ENCODE measurements at places on chromosomes 7 and 10.
A peak's percentile ranks its signal among the peaks of the same experiment; 100 is the strongest.

DNA sequence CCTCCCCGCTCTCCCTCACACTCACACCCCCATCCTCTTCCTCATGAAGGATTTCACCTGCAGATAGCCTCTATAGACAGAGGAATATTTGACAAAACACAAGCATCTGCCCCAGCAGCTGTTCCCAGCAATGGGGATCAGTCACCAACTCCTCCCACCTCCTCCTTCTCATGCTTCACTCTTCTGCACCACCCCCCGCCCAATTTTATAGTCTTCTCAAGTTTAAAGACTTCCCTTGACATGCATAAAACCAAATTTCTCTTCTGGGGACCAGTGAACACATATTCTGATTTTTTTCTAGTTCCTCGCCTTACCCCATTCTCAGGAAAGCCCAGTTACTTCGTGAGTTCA lies 654.4 kb downstream of the LRMDA start:
- no peak for DNase-seq

DNA sequence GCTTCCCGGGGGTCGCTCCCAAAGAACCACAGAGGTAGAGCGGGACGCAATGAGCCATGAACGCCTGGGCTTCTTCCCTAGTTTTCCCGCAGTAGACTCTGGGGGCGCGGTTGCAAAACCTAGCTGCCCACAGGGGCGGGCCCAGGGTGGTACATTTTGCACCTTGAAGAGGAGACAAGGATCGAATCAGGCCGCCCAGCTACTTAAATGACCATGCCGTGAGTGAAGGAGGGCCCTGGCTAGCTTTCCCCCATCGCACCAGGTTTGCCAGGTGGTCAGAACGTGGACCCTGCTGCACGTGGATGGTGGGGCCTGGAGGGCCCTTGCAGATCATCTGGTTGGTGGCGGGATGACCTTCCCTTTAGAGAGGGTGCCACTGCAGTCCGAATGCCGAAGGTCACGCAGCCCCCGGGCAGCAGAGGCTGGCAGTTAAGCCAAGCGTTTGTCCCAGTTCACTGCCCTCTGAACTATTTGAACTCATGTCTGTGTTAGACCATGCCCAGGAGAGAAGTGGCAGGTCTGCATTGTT lies 604 bp upstream of the SHTN1 start:
- DNase-seq: no peak

DNA sequence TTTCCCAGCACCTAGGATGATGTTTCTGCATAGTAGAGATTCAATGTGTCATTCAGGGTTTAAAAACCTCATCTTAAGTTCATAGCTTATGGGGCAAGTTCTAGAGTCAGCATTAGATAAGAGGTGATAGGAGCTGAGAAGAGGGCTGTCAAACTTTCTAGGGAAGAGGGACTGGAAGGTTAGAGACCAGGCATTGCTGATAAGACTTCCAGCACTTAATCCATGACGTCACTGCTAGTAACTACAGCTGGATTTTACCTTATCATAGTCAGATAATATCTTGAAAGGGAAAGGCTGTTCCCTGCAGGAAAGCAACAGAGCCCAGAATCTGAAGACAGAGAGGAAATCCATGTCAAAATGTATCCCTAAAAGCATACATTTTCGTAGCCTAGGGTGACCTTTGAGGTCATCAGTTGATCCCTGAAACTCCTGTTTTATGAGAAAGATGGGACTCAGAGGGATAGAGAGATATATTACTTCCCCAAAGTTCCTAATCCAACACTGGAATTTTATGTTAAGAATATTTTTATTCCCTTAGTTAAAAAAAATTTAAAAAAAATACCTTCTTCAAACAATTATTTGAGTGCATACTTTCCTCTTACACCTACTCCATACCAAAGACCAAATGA lies 3.3 kb upstream of the CPED1 start:
- no peak for DNase-seq

GRCh38 chr10:87878664-87879459 lies 15.4 kb downstream of the PTEN start:
- DNase-seq: peak; percentile 93

DNA sequence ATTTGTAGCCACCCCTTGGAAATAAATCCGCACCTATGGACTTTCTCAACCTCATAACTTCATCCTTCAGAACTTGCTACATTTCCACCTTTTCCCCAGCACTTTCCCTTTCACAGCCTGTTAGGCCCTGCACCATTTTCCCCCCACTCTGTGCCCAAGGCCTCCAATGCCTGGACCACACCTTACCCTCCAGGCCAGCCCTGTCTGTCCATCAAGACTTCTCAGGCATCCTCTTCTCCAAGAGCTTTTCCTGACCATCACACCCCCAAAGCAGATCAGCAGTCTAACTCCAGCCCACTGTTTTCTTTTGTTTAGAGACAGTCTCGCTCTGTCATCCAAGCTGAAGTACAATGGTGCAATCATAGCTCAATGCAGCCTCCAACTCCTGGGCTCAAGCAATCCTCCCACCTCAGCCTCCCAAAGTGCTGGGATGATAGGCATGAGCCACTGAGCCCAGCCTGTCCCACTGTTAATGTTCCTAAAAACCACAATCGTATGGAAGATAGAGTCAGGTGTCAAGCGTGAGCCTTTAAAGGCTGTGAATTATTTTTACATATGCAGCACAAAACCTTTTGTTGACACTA lies 116.8 kb downstream of the PARD3 start:
- no peak for DNase-seq

GRCh38 chr7:102819151-102819550 lies 70.4 kb downstream of the FAM185A start:
- no peak for DNase-seq
